ENCODE measurements at places on chromosomes 1 and 21.

DNA sequence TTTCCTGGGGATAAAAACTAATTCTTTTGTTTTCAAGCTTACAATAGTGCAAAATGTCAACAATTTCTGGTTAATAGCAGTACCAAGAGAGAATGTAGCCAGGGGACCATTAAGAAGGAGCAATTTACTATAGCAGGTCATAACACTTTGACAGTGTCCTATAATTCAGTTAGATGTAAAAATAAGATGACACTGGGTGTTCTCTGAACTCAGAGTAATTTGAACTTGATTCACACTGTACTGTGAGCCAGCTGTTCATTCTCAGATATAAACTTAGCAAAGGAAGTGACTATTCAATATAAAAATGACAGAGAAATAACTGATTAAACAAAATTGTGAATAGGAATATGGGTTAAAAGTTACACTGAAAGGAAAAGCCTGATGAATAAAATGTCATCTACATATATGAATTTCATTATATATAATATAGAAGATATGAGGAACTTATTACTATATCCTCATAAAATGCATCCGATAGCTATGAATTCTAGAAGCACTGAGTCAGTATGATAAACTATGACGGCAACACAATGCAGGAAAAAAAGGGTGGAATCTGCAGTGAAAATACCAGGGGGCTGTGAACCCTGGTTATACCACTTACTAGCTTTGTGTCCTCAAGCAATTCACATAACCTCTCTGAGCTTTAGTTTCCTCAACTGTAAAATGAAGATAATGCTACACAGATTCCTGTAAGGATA, 135.9 kb downstream of the ACBD6 start:
- DNase-seq, result no peak

DNA sequence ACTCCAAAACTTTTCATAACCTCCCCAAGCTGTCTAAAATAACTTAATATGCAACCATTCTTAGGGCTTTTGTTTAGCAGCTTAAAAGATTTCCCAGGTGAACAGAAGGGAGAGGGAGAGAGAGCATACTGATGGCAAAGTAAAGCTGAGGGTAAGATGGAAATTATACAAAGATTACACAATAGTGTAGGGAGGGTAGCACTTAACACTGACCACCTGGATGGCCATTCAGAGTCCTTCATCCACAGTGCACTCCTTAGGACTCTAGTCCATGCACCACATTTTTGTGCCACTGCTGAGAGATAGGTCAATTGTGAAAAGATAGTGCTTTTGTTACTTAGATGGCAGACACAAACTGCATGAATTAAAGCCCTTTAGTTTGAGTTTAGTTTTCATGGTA, 574.6 kb downstream of the LMO4 start:
- DNase-seq, result no peak

- peak; percentile 47 for DNase-seq
These were observed 880 bp downstream of the PRPF38B start for GRCh38 chr1:108692724-108693655.

DNA sequence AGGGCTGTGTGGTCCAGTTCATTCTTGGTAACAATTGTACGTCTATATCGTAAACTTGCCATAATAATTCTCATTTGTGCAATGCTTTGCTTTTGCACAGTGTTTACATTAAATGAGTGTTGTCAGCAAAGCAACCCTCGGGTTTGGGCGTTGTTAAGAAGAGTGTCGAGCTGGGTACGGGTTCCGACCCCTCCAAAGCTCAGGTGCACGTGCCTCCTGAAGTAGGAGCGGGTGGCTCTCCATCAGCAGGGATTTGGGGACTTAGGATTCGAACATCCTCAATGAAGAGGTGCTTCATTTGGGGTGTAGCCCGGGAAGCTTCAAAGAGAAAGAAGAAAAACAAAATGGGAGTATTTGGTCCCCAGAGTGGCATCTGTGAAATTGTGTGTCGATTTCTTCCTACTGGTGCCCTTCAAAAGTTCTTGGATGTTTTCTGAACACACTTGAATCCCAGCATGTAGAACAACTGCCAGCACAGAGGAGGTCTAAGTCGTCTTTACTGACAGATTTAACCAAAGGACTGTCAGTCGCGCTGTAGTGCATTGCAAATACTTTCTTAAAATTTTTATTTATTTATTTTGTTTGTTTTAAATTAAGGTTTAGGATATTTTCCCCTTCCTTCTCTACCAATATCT, 1.1 kb downstream of the TRIM58 start:
- no peak for DNase-seq

DNA sequence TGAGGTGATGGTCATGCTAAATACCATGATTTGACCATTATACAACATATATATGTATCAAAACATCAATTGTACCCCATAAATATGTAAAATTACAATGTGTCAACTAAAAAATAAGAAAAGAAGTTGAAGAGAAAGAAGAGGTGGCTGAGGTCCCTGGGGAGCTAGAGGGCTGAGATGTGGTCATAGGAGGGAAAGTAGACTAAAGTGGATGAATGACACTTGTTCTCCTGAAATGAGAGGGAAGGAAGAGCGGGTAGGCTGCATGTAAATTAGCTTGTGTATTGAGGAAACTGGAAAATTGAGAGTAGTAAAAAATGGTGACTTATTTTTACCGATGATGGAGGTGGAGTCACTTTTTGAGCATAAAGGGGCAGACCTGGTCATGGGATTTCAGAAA, 117.0 kb downstream of the ST6GALNAC3 start:
- no peak for DNase-seq

- DNase-seq, result no peak
These were observed 80.9 kb downstream of the PCBP3 start for GRCh38 chr21:45724345-45724961.

DNA sequence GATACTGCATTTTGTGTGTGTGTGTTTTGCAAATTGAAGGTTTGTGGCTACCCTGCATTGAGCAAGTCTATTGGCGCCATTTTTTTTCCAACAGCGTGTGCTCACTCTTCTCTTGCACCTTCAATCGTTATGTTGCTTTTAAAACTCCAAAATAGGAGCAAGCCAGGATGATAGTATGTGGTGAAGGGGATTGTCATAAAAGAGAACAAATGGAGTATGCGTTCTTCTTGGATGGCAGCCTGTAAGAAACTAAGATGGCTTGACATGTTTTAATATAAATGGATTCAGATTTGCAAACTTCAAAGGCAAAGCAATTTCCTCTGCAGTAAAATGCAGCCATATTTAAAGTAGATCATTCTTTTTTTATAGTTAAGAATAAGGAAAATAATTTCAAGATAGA, 43.2 kb upstream of the KCNK1 start:
- DNase-seq, result no peak

GRCh38 chr1:164675342-164675904, 116.4 kb downstream of the PBX1 start:
- DNase-seq, result no peak

GRCh38 chr1:94973309-94973922, 46.5 kb upstream of the CNN3 start:
- no peak for DNase-seq

DNA sequence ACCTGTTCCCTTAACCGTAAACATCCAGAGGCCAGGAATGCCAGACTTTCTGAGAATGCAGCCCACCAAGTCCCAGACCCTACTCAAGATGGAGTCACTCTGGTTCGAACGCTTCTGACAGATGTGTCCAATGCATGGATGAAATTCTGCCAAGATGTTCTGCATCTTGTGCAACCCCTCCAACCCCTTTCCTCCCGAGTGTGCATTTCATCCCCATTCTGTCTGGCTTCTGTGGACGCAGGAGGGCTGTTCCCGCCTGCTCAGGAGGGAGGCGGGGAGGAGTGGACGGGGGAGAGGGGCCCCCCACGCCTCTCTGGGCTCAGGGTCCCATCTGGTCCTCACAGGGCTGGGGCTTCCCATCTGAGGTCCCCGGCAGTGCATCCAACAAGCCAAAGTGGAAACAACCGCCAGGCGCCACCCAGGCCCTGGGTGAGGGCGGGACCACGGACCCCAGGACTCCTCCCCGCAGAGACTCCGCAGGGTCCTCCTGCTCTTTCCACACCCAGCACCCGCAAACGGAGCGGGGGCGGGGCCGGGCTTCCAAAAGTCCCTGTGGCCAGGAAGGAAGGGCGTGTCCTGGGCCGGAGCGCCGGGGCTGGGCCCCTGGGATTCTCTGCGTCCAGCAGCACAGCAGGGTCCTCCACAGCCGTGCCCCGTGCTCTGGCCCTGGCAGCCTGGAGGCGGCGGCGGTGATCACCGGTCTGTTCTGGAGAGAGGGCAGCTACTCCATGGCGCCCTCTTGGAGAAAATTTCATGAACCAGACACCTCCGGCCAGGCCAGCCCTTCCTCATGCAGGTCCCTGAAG, 27.8 kb upstream of the SUMO3 start:
- no peak for DNase-seq

GRCh38 chr1:201016211-201016651, 7.3 kb downstream of the KIF21B start:
- DNase-seq, result no peak

DNA sequence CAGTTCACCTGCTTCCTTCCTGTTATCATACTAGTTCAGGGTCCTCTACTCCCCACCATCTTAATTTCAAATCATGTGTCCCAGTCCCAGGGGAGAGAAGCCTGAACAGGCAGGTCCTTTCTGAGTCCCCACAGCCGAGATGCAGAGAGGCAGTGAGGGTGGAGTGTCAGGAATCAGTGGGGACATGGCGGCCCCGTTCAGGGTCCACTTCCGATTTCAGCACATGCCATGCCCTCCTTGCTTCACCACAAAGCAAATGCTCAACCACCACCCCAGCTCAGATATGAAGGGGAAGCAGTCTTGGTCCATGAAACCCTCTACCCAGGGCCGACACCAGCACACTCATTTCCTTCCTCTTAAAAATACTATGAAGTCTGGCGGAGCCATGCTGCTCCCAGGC, 5.2 kb upstream of the SEMA4A start:
- DNase-seq, result no peak

DNA sequence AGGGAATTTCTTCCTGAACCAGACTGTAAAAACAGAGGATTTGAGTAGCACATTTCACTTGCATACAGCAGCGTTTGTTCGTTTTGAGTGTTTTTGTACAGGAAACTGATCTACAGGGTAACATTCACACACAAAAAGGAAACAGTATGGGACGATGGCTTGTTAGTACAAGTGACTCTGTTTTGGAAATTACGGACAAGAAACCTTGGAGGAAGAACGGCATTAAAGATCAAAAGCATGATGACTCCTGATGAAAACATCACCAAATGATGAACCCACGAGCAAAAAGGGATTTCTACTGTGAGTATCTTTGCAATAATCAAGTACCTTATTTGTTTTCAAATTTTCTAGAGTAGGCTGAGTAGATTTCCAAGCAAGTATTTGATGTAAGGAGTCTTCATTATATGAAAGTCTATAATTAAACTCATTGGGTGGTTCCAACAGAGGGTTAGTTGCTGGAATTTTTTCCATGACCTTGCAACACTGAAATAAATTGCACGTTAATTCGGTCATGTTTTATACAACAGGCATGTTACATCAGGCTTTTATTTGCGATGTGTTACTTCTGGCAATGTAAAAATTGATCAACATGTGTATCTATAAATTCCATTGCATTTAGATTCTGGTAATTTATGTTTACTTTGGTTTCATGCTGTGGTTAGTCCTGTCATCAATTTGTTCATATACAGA, 76.7 kb upstream of the KCNK2 start:
- no peak for DNase-seq

DNA sequence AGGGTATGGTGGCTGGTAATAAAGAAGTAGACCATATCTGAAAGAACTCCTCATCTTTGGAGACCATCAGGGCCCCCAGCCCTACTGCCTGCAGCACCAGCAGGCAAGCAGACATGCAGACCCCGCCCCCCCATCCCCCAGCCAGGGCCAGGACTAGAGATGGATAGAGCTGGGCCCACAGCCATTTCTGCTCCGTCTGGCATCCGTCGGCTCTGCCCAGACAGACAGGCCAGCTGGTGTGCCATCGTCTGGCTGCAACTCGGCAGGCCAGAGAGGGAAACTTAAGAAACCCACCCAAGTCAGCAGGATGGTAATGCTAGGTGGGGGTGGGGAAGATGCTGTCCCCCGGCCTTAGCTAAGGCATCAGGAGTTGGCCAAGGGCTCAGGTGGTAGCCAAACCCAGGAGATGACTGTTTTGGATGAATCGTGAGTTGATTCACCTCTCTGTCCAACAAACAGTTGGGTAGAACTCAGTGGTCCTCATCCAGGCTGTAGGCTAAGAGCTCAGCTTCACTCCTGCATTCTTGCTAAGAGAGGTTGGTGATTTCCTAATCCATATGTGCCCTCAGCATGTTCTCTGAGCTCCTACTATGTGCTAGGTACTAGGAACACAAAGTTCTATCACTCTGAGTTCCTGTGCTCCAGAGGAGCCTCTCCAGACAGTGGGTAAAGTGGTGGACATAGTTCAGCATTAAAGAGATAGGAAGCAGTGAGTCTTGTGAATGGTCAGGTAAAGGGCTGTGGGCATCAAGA, 23.2 kb upstream of the TMEM222 start:
- no peak for DNase-seq

DNA sequence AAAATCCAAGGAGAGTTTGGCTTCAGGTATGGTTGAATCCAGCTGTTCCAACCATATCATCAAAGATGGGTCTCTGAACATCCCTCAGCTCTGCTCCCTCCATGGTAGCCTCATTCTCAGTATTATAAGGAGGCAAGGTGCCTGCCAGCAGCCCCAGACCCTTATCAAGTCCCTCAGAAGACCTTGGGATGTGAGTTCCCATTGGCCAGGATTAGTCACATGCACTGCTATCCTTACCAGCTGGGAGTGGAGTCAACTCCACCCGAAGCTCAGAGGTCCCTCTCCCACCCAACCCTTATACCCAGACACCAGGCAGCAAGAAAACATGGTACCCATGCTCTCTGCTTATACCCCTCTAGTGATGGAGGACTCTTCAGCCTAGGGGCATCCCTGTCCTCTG, 153.7 kb upstream of the ZBTB40 start:
- no peak for DNase-seq

GRCh38 chr1:220283625-220284024, 11.4 kb upstream of the RAB3GAP2 start:
- no peak for DNase-seq

DNA sequence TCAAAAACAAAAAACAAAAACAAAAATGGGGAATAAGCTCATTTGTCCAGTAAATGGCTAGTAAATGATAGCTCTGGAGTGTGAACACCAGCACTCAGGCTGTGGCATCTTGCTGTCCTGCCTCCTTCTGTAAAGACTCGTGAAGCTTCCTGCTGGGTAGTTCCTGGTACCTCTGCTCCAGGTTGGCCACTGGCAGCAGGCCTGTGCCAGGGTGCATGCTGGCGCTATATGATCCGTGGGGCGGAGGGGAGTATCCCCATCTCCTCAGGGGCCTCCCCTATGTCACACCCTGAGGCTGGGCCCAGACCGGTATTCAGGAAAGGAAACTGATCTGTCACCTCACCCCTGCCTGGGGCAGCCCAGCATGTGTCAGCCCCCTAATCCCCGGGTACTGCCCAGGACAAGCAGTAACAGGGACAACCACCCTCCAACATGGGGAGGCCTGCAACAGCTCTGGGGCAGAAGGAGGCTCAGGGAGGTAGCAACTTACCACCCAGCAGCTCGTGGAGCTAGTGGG, 14.1 kb downstream of the ALPL start:
- no peak for DNase-seq

DNA sequence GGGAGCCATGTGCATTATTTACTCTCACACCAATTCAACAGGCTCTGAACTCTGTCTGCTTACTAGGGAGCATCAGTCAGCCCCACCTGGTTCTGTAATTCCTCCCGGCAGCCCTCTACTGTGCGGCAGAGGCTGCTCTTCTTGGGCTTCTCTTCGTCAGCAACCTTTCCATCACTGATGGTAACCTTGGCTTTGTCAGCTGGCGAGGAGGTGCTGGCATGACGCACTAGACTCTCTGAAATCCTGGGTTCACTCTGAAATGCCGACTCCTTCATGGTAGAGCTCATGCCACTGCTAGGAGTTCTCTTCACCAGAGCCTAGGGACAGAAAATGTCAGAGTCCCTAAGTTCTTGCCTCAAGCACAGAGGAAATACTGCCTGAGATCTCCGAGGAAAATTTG, 49.2 kb downstream of the UBR4 start:
- DNase-seq, result no peak

Measured in stimulated activated CD8-positive, alpha-beta memory T cell treated with anti-CD3 and anti-CD28 coated beads, Interleukin-2, amount 100 ng/mL, for 1 hour (primary cell).